Keratinocyte (primary cell): ENCODE measurements at places on chromosomes 7 and 10. TPM values are rescaled to one million over a fixed set of nuclear protein-coding genes. Genes with fewer than 3 reads are reported as not detected.

- no peak for DNase-seq
Observed at GRCh38 chr10:80072584-80072983, 5.9 kb upstream of the TMEM254 start.

DNA sequence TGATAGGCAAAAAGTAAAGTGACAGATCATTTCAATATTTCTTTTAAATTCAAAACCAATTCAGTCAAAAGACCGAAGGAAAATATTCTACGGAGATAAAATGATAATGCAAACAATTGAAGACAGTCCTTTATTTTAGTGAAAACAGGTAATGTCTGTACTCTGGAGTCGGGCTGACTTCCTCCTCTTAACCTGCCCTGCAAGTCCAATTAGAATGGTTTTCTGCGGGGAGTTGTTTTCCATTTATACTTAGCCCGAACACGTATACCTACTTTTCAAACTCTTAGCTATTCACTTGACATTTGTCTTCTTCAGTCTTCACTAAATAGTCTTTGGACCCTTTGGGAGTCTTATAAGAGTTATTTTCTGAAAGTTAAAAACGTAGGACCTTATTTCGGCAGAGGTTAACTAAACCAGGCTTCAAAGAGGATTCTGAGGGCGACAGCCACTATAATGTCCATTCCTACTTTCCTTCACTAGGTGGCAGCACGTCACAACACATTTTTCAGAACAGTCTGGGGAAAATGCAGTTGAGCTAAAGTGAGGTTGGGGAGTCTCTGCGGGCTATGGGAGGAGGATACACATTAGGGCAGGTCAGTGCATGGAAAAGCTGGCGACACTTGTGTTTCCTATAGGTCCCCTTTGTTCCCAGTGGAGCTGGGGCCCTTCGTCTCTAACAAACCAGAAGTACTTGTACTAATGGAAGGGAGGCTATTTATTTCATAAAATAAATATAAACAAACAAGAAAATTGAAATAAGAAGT lies 472.0 kb downstream of the KCNMA1 start:
- DNase-seq: no peak

GRCh38 chr10:109774121-109774440 lies 149.2 kb downstream of the XPNPEP1 start:
- DNase-seq: no peak

DNA sequence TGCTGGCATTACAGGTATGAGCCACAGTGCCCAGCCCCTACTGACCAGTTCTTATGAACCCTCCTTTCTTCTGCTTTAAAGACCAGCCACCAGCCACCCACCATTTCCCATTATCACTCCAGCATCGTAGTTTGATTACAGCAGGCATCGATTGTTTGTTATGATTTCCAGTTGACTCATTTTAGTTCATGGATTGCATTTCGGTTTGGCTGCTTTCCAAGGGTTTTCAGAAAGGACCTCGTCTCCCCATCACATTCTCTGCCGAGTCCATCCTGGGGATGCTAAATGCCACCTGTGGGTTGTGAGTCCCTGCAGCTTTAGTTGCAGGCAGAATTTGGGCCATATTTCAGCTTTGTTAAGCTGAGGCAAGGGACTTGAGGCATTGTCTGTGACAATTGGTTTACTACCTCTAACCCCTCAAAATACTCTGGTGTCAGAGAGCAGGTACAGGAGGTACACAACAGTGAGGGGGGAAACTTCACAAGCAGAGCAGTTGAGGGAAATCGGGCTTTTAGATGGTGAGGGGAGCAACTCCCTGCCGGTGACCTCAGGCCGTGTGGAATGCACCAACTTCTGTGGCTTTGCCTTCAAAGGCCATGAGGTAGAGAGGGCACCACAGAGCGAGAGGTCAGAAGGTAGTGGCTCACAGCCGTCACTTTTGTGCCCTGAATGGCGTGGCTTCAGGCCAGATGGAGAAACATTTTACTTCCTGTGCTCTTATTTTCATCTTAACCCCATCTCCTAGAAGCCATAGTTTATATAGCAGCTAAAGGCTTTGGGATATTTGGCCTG lies 203.8 kb downstream of the CCDC3 start:
- DNase-seq: no peak

- no peak for DNase-seq
Observed at GRCh38 chr10:96720422-96721206, at the start of gene PIK3AP1. PIK3AP1 (minus strand) TSS chr10:96720514; CDS start chr10:96720394, 120 bp downstream.

- DNase-seq: no peak
Observed at GRCh38 chr10:47322300-47323061, at the start of gene GDF2. GDF2 (plus strand) TSS chr10:47322454; CDS start chr10:47322669, 215 bp downstream.

- DNase-seq: no peak
Observed at GRCh38 chr10:124539935-124540641, 78.5 kb downstream of the LHPP start.

GRCh38 chr7:151427705-151428377 lies 12.1 kb downstream of the CRYGN start:
- no peak for DNase-seq

DNA sequence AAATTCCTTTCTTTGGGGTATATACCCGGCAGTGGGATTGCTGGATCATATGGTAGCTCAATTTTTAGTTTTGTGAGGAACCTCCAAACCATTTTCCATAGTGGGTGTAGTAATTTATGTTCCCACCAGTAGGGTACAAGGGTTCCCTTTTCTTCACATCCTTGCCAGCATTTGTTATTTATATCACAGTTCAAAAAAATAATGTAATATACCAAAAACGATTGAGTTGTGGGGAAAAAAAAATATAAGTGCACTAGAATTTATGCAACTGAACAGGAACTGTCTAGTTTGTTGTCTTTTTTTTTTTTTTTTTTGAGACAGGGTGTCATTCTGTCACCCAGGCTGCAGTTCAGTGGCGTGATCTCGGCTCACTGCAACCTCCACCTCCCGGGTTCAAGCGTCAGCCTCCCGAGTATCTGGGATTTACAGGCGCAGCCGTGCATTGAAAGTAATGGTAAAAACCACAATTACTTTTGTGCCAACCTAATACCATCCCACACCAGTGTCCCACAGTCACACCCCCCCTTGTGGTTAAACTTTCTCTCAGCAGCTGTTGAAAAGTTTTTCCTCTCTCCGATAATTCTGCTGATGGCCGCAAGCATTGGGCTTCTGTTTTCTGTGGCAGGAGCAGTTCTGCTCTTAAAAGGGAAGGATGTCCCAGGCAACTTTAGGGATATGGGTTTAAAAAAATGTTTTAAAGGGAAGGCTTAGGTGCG lies 6.8 kb upstream of the LAT2 start:
- DNase-seq: no peak

- DNase-seq: no peak
Observed at GRCh38 chr10:96548589-96548988, 34.9 kb upstream of the TLL2 start.

DNA sequence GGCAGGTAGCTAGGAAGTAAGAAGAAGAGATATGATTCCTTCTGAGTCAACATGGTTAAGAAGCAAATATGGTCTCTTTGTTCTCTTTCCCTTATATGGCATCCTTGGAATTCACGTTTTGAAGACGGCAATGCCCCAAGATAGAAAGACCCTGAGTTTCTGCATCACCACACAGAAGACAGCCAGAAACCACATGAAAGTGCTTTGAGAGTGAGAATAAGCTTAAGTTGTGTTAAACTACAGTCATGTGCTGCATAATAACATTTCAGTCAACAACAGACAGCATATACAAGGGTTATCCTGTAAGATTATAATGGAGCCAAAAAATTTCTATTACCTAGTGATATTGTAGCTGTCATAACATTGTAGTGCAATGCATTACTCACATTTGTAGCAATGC lies 89.9 kb upstream of the STEAP1 start:
- no peak for DNase-seq

- DNase-seq: no peak
Observed at GRCh38 chr7:13104128-13104527, 416.7 kb downstream of the ARL4A start.

GRCh38 chr7:140509789-140510188 lies 30.5 kb upstream of the MKRN1 start:
- no peak for DNase-seq

DNA sequence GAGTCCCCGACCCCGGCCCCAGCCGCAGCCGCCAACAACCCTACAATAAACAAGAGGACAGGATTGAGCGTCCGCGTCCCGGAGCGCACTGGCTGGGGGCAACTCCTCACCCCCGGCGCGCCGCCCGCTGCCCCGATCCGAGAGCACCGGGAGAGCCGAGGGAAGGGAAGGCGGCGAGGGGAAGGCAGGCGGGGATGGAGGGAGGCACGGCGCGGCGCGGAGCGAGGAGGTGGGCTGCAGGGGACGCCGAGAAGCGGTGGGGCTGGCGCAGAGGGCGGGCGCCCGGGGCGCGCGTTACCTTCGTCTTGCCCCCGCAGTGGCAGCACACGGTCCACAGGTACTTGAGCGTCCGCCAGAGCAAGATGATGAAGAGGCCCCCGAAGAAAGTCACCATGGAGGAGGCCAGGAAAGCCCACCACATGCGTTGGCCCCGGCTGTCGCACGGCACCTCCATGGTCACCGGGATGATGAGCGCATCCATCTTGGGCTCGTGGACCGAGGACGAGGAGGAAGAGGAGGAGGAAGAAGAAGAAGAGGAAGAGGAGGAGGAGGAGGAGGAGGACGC lies 559 bp downstream of the KCNMA1 start:
- DNase-seq: no peak

- no peak for DNase-seq
Observed at GRCh38 chr10:99631496-99631895, 11.3 kb upstream of the SLC25A28 start.

DNA sequence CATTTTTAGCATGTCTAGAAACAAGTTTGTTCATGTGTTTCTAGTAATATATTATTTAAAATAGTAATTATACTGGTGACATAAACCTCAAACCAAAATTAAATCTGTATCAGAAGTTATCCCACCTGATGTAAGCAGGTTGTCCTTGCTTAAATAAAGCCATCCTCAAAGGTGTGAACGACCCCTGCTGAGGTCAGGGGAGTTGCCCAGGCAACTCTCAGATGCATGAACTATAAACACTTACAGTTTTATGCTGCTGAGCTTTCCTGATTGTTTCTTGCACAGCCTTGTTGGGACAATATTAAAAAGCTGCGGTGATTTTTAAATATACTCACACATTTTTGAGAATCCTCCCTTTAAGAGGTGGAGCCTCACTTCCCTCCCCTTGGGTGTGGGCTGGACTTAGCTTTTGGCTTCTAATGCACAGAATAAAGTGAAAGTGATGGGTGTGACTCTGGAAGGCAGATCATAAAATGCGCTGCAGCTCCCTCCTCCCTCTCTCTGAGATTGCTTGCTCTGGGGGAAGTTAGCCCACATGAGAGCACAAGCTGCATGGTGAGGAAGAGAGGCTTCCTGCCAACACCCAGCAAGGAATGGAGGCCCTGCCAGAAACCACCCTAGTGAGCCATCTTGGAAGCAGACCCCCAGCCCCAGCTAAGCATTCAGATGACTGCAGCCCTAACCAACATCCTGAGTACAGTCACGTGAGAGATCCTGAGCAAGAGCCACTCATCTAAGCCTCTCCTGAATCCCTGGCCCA lies 152.7 kb downstream of the SKIDA1 start:
- DNase-seq: peak; percentile 75

DNA sequence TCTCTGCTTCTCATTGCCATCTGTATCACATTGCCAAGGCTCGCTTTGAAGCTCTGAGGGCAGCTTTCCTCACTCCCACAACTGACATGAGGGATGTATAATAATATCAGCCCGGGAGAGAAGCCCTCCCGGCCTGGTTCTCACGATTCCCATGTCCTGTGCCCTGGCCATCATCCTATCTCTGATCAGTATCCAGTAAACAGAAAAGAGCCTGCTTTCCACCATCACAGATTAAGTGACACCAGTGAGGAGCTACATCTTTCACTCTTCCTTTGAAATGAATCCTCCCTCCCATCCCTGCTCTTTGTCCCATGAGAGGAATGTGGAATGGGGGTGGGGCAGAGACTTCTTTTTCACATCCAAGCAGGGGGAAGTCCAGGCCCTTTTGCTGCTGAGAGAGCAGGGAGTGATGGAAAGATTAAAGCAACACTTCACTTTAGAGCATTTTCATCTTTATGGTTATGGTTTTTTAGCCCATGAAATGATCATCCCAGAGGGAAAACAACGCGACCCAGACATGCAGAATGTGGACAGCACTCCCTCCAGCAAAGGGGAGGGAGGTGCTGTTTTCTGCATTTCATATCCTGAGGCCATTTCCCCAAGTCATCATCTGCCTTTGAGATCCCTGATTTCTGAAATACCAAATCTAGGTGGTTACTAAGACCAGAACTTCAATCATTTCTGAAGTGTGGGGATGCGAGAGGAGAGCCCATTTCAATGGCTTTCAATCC lies 84.6 kb upstream of the LYZL1 start:
- DNase-seq: no peak

GRCh38 chr10:30063099-30063498 lies 3.7 kb upstream of the JCAD start:
- no peak for DNase-seq

GRCh38 chr10:123354521-123354920 lies 200.3 kb downstream of the BUB3 start:
- DNase-seq: no peak

DNA sequence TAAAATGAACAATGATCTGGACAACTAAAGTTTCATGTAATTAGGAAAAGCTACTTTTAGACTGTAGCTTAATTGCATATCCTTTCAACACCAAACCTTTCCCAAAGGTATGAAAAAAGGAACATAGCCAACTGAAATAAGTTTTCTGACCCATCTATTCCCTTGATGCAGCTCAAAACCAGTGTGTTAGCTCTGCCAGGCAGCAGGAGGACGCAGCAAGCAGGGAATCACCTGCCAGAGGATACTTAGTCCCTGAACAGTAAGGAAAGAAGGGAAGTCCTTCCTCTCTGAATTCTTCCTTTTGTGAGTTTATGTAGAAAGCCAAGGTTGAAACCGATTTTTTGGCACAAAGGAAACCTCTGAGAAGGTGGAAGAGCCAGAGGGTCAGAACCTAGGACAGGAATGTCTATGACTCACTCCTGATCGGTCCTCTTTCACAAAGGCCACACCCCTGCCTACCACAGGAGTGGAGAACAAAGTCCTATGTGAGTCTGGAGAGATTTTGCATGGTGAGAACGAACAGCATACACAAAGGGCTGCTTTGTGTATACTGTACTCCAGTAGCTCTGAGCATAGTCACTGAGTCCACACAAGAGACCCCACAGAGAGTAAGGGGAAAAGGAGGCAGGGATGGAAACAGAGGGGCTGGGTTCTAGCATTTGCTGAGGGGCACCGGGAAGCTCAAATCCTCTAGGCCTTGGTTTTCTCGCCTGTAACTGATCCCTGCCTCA lies 68.8 kb upstream of the GSDME start:
- no peak for DNase-seq

SEC23IP gene
- 27.1 to 44.6 TPM (median 36.9 TPM) in 3 replicates for polyA plus RNA-seq

CABCOCO1 gene
- polyA plus RNA-seq: 0.17 to 0.40 TPM in 2 of 3 replicates, not detected in the other

SFRP5 gene
- not detected in 3 replicates for polyA plus RNA-seq

TRIM4 gene
- 17.9 to 25.5 TPM (median 19.7 TPM) in 3 replicates for polyA plus RNA-seq

C10orf62 gene
- 0.06 to 0.08 TPM in 2 of 3 replicates, not detected in the other for polyA plus RNA-seq

TMEM176A gene
- not detected in 3 replicates for polyA plus RNA-seq

CCDC6 gene
- 33.1 to 46.5 TPM (median 34.8 TPM) in 3 replicates for polyA plus RNA-seq

DGKB gene
- polyA plus RNA-seq: 0.01 TPM in 1 of 3 replicates, not detected in the others

TMEM72 gene
- polyA plus RNA-seq: not detected in 3 replicates

CALML5 gene
- 5.7 to 11.4 TPM (median 7.3 TPM) in 3 replicates for polyA plus RNA-seq

STAG3 gene
- polyA plus RNA-seq: 0.10 to 0.28 TPM (median 0.15 TPM) in 3 replicates

NPY gene
- not detected in 3 replicates for polyA plus RNA-seq

PCGF5 gene
- 5.2 to 13.9 TPM (median 12.1 TPM) in 3 replicates for polyA plus RNA-seq

RHOBTB1 gene
- 4.6 to 6.1 TPM (median 5.5 TPM) in 3 replicates for polyA plus RNA-seq

TDRD1 gene
- polyA plus RNA-seq: 0.33 to 0.56 TPM (median 0.48 TPM) in 3 replicates

VOPP1 gene
- polyA plus RNA-seq: 34.2 to 60.4 TPM (median 49.2 TPM) in 3 replicates
